ENCODE measurements at places on chromosomes 5 and 9.

- no peak for DNase-seq
Measured at GRCh38 chr5:79416499-79416898, 97.4 kb downstream of the HOMER1 start.

- no peak for DNase-seq
Measured at GRCh38 chr5:142421228-142421617, 96.4 kb upstream of the SPRY4 start.

DNA sequence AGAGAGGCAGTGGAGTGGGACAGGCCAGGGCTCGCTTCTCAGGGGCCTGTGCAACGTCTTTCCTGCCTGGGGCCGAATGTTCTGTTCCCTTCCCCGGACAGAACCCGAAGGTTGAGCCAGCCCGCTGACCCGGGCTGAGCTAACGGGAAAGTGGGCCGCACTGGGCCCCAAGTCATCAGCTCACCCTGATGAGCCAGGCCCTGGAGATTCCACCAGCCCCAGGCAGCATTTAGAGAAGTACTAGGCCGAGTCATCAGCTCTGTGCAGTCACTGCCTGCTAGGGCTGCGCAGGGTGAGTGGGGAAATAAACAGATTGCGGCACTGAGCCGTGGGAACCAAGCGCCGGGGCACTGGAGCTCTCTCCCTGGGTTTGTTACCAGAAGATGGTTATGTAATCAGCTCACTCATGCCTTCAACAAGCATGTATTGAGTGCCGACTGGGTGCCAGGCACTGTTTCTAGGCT lies 29.1 kb upstream of the DUSP1 start:
- DNase-seq, result no peak

DNA sequence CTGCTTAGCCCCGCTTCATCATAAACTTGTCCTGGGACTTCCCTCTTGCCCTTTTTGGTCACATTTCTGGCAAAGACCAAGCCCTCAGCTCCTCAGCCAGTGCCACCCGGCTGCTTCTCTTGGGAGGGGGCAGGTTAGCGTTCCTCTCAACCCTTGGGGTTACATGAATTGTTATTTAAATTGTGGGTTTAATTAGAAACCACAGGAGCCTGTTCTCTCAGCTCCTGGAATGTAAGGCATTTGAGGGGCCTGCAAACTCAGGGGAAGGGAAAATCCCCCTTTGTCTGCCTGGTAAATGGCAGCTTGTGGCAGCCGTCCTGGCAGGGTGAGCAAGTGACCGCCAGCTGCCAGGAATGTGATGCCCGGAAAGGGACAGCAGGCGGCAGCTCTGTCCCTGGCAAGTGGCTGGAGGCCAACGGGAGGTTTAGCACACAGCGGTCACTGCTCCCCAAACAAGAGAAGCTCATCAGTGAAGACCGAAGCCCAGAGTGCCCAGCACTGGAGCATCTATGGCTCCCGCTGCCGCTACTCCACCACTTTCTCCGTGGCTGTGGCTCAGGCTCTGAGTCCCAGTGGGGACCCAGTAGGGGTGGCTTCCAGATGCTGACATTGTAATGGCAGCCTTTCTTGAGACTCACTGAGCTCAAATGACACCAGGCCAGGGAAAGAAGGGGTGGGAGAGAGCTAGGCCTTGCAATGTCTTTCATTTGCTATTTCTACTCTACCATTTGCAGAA lies 51.7 kb downstream of the SHB start:
- DNase-seq, result no peak

DNA sequence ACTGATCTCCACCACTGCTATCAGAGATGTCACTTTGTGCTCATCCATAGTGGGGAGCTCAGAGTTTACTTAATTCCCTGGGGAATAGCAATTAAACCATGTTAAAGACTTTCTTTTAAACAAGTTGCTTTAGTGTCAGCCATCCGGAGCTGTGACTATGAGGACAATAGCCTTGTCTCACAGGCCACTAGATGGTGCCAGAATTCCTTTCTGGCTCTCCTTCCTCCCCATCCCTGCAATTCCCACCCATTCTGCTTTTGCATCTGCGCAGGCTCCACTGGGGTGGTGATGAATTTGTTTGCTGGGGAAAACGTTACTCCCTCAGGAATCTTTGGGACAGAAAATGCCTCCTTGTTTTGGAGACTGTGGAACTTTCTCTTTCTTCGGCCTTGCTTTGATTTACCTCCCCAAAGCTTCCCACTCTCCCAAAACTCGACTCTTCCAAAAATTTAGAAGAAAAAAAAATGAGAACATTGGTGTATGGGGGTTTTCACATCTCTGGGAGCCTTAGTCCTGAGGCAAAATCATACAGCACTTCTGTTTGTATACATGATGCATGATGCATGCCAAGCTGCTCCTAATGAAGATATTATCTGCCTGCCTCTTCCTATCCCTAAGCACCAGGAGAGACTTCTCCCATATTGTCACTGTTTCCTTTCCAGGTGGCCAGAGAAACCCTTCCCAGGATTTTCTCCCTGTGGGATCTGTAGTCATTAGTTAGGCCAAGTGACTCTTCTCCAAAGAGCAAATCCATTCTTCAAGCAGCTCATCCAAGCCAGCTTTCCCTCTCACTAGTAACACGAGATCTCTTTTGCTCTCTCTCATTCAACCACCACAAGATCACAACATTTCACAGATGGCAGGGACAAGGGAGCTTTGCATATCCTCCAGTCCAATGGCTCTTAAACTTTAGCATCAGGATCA lies 466.1 kb downstream of the TLR4 start:
- no peak for DNase-seq

GRCh38 chr5:167332309-167332708 lies 959.1 kb upstream of the WWC1 start:
- DNase-seq, result no peak

DNA sequence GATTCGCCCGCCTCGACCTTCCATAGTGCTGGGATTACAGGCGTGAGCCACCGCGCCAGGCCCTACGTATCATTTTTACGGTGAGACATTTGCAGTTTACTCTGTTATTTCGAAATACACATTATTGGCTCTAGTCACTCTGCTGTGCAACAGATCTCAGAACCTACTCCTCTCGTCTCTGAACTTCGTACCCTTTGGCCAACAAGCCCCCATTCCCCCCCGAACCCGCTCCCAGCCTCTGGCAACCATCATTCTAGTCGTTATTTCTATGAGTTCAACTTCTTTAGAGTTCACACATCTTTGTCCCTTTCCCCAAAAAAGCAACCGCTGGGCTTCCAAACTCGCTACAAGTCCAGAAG lies 735 bp downstream of the PTGR1 start:
- DNase-seq, result no peak

GRCh38 chr5:87127956-87128687 lies 139.6 kb upstream of the RASA1 start:
- no peak for DNase-seq

GRCh38 chr9:26744191-26744965 lies 148.2 kb downstream of the CAAP1 start:
- no peak for DNase-seq

DNA sequence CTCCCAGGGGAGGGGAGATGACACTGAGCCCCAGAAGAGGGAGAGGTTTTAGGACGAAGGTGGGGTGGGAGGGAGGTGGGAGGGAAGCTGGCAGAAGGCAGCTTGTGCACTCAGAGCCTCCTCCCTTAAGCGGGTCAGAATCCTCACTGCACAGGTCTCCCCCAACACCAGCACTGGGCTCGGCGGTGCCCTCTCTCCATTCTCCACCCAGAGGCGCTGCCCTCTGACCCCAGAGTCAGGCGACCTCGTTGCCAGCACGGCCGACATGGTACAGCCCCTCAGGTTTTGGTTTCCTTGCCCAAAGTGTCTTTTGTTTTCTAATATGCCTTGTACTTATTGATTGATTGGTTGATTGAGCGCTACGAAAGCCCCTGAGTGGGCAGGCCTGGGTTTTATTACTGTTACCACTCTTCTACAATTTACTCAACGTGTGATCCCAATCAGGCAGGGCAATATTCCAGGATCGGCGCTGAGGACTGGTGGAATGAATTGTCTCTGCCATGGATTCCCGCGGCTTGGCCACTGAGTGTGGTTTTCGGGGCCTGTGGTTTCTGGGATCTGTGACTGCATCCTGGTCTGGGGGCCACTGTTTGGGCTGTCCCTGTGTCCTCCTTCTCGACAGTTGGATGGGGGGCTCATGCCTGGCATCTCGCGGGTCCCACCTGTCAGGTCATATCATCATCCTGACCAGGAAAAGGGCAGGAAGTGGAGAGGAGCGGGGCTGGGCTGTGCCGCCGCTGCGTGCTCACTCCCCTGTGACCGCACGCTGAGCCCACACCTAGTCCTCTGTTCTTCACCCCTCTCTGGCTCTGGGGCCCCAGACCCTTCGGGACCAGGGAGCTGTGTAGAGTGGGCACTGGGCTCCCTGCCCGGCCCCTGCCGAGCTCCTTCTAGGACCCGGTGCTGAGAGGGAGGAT lies 9.6 kb upstream of the FCN2 start:
- no peak for DNase-seq

DNA sequence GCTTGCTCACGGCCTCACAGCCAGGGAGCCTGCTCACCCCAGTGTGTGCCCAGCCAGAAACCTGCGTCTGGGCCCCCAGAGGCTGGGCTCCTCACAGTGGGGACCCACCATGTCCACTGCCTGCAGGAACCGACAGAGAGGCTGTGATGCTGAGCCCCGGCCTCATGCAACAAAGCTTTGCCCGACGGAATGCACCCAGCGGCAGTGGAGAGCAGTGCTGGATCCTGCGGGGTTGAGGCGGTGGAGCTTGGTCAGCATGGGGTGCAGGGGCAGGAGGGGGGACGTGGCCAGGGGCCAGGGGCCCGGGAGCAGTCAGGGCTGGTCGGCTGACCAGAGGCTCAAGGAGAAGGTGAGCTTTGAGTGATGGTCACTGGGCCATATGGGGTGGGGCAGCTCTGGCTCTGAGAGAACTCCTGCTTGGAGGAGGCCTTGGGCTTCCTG lies 7.7 kb upstream of the CEP72 start:
- no peak for DNase-seq

DNA sequence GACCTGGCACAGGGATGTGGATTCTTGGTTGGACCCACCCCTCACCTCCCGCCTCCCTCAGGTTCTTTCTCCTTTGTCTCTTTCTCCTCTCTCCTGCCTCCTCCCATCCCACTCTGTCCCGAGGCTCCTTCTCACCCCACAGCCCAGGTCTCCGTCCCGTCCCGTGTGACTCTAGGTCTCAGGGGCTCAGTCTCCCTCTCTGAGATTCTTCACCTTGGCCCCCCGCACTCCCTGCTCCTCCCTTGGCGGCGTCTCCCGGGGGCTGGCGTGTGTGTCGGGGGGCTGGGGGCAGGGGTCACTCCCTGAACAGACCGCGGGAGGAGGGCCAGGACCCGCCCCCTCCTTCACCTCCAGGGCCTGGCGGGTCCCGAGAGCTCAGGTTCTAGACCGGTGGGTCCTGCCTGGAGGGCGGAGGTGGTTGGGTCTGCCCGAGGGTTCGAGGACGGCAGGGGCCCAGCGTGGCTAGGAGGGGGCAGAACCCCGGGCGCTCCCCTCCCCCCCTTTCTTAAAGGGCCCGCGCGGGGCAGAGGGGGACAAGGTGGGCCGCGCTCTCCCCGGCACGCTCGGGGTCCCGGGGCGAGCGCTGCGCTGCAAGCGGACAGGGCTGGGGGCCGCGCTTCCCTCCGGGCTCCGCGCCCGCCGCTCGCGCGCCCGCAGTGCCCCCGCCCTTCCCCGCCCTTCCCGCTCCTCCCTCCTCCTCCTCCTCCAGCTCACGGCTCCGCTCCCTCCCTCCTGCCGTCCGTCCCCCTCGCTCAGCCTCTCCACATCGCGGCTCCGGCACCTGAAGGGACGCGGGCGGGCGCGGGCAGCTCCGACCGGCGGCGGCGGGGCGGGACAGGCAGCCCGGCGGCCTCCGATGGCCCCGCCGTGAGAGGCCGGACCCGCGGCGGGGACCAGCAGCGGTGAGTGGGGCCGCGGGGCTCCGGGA lies at the start of gene PSD2:
Gene PSD2, plus strand, starts transcription at position 735 of the 928 bp plus-strand sequence. CDS start 13,633 bp downstream, outside the sequence.
- DNase-seq, result peak; percentile 8

GRCh38 chr5:105872569-105873270 lies 1798.0 kb downstream of the EFNA5 start:
- DNase-seq, result no peak

- DNase-seq, result no peak
Measured at GRCh38 chr9:5951686-5952211, 61.1 kb downstream of the MLANA start.

GRCh38 chr5:180755601-180756000 lies 15.7 kb upstream of the OR2Y1 start:
- no peak for DNase-seq

GRCh38 chr5:111582993-111583601 lies 70.8 kb upstream of the STARD4 start:
- no peak for DNase-seq

GRCh38 chr9:133601746-133602145 lies 7.4 kb downstream of the FAM163B start:
- no peak for DNase-seq

DNA sequence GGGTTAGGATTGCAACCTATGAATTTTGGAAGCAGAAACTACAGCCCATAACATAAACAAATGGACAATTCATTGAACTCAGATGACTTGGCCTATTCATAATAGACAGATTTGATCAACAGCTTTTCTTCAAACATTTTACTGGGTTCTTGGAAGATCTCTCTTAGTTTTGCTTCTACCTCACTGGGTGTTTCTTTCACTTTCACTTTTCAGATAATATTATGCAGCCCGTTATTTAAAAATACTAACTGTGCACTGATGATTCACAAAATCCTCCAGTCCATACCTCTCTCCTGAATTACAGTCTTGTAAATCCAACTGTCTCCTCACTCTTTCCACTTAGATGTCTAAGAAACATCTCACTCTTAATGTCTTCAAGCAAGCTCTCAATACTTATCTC lies 183.5 kb upstream of the IRX1 start:
- DNase-seq, result no peak

- DNase-seq, result no peak
Measured at GRCh38 chr5:1745796-1746370, 53.8 kb downstream of the MRPL36 start.

DNA sequence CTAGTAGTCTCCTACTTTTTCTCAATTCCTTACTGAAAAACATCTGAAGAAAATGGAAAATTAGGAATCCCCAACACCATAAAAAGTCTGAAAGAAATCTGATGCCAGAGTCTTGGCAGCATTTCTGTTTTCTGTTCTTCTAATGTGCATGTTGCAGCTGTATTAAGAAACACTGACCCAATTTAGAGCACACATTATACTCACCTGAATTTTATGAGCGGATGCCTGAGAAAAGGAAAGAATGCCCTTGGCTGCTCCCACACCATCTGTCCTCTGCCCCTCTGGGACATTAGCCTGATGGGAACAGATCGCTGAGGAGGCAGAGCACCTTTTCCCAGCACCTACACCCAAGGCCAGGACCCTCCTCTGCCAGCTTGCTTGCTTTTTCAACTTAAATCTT lies 14.1 kb upstream of the ANP32B start:
- no peak for DNase-seq

DNA sequence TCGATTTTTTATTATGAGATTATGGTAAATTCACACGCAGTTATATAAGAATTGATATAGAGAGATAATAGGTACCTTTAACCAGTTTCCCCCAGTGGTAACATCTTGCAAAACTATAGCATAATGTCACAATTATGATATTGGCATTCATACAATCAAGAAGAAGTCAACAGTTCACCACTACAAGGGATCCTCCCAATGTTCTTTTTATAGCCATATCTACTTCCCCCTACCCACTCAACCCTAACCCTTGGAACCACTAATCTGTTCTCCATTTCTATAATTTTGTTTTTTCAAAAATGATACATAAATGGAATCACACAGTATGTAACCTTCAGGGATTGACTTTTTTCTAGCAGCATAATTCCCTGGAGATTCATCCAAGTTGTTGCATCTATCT lies 9.8 kb downstream of the ACTL7B start:
- no peak for DNase-seq
